ENCODE measurements at places on chromosomes 7 and 10. TPM values are rescaled to one million over a fixed set of nuclear protein-coding genes. Genes with fewer than 3 reads are reported as not detected.

DNA sequence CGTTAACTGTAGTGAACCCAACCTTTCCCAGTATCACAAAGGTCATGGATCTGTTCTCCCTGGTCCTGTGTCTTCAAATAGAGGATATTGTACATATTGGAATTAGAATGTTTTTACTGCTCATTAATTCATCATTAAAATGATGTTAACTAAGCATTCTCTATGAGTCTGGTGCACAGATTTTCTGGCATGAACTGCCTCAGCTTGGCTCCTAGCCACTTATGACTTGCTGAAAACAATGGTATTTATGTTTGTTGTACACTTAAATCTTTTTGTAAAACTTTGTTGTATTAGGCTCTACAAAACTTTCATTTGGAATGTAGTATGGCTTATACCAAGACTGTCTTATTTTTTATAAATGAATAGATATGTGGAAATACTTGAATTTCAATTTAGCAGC lies 329.4 kb downstream of the TFEC start:
- DNase-seq = no peak

- DNase-seq = no peak
These were observed 74.0 kb downstream of the DGKI start for GRCh38 chr7:137772748-137773147.

TMEM270 gene
- total RNA-seq = not detected

RASA4B gene
- 30.0 TPM for total RNA-seq

AKR1C3 gene
- 63.6 TPM for total RNA-seq

Data from upper lobe of right lung (tissue), 1 donor.